ENCODE measurements at places on chromosomes 1 and 21.

DNA sequence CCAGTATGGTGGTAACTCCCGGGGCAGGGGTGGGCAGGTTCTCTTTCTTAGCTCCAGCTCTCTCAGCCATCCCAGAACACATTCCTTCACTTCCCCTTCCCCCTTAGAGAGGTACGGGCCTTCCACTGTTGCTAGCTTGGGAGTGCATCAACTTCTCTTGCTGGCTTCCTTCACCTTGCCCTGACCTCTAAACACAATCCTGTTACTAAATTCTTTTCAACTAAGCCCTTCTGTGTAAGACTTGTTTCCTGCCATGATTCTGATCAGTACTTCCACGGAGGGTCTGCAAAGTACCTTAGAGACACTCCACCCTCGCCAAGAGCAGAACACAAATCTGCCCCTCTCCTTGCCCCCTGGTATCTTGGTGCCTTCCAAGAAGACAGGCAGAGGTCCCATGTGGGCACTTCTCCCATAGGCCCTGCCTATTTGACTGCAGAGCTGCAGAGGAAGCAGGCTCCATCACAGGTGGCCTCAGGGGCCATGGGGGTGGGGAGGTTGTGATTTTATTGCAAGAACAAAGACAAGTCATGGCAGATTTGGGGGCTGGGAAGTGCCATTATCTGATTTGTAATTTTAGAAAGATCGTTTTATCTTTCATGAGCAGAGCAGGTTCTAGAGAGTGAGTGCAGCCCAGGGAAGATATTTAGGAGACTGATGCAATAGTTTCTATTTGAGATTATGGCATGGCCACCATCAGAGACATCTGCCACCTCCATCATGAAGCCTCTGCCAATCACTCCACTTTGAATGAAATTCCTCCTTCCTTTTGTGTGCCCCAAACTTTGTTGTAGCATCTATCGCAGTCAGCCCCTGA lies 182.5 kb upstream of the JUN start:
- no peak for DNase-seq

DNA sequence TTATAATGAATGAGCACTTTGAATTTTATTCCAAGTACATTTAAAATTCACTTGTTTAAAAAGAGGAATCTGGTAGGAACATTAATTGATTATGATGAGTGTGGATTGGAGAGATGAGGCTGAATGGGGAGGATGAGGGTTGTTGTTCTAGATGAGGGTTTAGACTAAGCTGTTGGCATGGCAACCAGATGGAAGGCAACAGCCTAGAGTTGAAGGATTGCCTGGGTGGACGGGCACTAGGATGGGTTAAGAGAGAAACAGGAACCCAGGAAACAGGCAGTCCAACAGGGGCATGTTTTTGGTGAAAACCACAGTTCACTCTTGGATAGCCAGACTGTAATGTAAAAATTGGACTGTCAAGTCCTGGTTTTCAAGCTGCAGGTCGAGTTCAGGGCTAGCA lies 125.5 kb downstream of the CHRM3 start:
- DNase-seq = no peak

DNA sequence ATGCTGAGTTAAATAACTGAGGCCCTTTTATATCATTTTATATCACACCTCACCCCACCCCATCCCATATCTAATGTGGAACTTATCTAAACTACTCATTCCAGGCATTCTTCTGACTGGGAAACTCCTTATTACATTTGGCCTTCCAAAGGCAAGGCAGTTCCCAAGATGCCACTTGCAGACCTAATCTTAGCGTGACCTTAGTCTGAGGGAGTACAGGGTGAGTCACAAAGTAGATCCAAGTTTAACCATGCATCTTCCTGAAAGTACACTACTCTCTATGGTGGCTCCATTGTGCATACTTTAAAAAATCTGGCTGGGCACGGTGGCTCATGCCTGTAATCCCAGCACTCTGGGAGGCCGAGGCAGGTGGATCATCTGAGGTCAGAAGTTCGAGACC lies 353.6 kb upstream of the C1orf87 start:
- peak; percentile 41 for DNase-seq

- DNase-seq = no peak
Measured at GRCh38 chr1:180267761-180268555, 37.9 kb downstream of the LHX4 start.

DNA sequence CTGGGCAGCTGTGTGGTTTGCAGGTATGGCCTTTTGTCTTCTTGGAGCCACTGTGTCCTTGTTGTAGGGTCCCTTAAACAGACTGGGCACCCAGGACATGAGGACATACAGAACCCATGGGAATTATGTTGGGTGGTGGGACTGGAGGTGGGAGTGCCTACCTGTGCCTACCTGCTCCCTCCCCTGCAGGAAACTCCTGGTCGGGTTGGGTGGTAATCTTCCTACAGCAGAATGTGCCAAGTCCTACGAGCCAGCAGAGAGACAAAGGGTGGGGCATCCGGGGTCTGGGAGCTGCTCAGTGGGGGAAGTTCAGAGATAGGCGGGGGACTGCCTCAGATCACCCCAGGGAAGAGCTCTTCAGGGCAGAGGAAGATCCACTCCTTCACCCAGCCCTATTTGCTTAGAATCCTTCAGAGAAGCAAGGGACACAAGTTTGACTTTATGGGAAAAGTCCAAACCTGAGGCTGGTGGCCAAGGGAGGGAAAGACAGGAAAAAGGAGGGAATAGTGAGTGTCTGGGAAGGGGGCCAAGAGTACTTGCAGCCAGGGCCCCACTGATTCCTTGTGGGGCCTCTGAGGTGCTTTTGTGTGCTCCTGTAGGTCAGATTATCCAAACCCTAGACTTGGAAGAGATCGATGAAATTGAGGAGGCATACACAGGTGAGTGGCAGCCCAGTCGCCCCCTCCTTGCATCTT lies 58.3 kb downstream of the KIF21B start:
- no peak for DNase-seq

- peak; percentile 51 for DNase-seq
Measured at GRCh38 chr21:36155603-36156338, 853 bp upstream of the DOP1B start.

DNA sequence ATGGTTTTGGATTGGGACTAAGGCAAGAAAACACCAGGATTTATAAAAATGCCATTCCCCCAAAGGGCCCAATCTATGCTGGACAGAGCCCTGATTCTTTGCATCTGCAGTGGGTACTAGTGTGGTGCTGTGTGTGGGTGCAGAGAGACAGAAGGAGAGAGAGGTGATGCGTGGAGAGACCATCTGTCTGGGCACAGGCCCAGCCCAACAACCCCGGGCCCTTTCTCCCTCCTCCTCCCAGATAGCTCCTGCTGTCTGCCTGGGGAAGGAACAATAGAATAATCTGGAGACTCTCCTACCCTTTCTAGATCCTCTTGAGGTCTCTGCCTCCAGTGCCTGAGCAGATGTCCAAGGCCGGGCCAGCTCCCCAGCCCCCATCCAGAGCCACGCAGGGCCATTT lies 15.1 kb downstream of the KIAA1614 start:
- DNase-seq = no peak

GRCh38 chr1:19284881-19285280 lies 3.7 kb downstream of the AKR7A3 start:
- no peak for DNase-seq

DNA sequence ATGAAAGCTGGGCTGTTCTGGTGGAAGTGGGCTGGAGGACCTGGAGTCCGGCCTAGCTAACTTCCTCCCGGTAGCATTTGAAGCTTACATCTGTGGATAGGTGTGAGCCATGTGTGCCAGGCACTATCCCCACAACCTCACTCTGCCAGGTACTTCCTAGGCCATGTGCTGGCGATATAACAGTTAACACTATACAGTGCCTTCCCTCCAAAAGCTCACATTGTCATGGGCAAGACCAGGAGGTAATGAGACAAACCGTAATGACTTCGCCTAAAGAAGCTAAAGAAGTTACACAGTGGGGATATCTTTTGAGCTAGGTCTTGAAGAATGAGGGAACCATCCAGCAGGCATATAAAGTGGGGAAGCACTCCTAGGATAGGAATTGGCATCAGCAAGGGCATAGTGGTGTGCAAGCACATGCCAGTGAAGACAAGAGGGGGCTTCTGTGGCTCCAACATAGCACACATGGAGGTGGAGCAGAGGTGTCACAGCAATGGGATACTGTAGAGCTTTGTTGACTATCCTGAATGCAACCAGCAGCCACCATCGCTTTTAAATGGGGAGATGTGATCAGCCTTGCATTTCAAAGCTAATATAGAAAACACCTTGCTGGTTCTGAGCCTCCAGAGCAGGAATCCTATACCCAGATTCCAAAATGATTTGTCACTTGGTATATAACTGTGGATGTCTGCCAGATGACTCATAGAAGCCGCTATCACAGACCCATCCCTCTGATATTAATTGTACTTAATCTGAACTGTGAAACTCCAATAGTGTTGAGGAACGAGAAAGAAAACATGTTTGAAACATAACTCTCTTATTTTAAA lies 466.3 kb downstream of the LMO4 start:
- DNase-seq = peak; percentile 92

GRCh38 chr1:36675931-36676562 lies 193.3 kb upstream of the CSF3R start:
- no peak for DNase-seq

GRCh38 chr1:219732814-219733491 lies 120.0 kb upstream of the ZC3H11B start:
- DNase-seq = no peak

GRCh38 chr1:161305867-161306519 lies 3.8 kb downstream of the MPZ start:
- no peak for DNase-seq

DNA sequence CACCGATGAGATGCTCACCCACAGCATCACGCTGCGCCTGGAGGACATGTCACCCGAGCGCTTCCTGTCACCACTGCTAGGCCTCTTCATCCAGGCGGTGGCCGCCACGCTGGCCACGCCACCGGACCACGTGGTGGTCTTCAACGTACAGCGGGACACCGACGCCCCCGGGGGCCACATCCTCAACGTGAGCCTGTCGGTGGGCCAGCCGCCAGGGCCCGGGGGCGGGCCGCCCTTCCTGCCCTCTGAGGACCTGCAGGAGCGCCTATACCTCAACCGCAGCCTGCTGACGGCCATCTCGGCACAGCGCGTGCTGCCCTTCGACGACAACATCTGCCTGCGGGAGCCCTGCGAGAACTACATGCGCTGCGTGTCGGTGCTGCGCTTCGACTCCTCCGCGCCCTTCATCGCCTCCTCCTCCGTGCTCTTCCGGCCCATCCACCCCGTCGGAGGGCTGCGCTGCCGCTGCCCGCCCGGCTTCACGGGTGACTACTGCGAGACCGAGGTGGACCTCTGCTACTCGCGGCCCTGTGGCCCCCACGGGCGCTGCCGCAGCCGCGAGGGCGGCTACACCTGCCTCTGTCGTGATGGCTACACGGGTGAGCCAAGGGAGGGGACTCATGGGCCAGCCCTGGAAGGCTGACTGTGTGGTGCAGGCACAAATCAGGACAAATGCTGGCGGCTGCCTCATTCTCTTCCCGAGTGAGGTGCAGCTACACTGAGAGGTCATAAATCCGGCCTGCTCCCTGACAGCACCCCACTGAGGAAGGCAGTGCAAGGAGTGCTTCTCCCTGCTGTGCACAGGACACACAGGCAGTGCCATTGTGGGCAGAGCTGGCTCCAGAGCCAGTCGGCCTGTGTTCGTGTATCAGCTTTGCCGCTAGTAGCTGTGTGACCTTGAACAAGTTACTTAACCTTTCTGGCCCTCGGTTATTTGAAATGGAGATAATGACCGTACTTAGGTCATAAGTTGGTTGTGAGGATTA lies 9.4 kb downstream of the CELSR2 start:
- DNase-seq = no peak

GRCh38 chr1:190754666-190755065 lies 277.0 kb upstream of the BRINP3 start:
- peak; percentile 24 for DNase-seq

DNA sequence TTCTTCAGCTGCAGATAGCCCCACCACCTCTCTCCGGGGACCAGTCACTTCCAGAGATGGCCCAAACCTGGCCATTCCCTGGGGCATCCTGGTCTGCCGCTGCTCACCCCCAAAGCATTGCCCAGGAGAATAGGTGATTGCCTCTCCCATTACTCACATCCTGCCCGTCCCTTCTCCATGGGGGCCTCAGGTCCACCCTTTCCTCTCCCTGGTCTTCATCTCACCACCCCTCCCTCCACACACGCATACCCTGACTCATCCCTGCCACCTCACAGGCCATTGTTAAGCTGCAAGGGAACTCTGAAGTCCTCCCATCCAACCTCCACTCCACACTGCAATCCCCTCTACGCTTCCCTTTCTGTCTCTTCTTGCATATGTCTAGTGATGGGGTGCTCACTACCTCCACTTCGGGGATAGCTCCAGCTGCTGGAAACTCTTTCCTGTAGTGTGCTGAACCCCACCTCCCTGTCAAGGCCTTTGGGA lies at the start of gene PLEKHG5:
Gene PLEKHG5 (minus strand): TSS at position 188 of the 483 bp plus-strand sequence. CDS start 14,096 bp downstream, outside the sequence.
- DNase-seq = peak; percentile 72
